NCI-H69 (cell line): ENCODE measurements at places on chromosomes 1 and 21.

DNA sequence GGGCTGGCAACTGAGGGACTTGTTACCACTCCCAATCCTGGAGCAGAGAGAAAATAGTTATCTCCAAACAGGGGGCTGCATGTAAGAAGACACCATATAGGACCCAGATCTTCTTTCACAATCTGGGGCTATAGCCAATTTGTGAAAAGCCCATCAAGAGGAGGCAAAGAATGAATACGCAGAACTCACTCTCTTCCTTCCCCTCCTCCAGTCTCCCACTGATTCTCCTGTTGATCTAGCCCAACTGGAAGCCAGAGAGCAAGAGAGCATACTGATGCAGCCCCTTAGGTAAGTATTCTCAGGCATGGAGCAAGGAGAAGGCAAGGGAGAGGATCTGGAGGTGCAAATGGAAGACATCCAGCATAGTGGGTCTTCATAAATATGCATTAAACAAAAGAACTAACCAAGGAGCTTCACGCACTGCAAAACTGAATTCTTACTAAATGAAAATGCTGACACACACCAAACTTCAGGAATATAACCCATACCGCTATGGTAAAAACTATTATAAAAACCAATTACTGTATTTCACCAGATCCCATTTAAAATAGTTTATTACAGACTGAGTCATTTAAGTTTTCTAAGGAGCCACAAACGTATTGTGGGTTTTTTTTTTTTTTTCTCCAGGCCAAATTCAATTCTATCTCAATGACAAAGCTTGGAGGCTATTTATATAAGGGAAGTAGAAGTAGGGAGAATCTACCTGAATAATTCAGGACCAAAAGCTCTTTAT lies 15.5 kb upstream of the HMGB4 start:
- DNase-seq = no peak

- DNase-seq = no peak
These were observed 95.4 kb downstream of the INTS7 start for GRCh38 chr1:211939876-211940468.

GRCh38 chr1:65056866-65057265 lies 90.5 kb upstream of the JAK1 start:
- peak; percentile 48 for DNase-seq

DNA sequence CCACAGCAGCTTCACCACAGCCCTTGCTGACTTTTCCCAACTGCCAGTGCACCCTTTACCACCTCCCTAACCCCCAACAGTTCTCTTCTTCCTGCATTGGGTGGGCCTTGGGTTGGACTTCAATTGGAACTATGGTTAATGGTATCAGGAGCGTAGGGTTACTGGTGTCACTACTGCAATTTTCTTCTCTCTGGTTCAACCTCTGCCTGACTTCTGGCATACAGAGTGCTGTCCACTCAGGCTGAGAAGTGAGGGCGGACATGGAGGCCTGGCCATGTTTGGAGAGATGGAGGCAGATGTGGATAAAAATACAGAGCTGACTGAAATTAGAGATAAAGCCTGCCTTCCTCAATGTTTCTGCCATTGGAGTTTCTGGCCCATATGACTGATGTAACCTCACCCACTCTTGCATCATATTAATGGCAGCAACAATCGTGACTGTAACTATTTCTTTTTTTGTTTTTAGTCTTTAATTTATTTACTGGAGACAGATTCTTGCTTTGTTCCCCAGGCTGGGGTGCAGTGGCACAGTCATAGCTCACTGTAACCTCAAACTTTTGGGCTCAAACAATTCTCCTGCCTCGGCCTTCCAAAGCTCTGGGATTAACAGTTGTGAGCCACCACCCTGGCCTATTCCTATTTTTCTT lies 87.8 kb downstream of the NAV1 start:
- DNase-seq = no peak

DNA sequence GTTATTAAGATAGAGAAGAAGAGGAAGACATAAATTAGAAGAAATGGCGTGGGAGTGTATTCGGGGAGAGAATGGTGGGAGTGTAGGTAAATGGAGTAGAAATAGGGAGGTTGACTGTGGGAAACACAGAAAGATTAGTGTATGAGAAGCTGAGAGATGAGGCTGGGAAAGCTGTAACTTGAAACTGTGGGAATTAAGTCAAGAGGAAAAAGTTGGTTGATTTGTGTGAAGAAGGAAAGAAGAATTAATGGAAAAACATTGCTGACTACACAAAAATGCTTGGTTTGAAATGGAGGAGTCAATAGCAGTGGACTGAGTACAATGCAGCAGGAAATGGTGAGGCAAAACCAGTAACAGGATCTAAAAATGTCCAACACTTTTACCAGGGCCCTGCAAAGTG lies 448.3 kb downstream of the PTPRC start:
- DNase-seq = no peak

GRCh38 chr21:40386294-40386911 lies 460.6 kb downstream of the DSCAM start:
- peak; percentile 77 for DNase-seq

- DNase-seq = no peak
These were observed 2.5 kb downstream of the CNR2 start for GRCh38 chr1:23910553-23911246.

DNA sequence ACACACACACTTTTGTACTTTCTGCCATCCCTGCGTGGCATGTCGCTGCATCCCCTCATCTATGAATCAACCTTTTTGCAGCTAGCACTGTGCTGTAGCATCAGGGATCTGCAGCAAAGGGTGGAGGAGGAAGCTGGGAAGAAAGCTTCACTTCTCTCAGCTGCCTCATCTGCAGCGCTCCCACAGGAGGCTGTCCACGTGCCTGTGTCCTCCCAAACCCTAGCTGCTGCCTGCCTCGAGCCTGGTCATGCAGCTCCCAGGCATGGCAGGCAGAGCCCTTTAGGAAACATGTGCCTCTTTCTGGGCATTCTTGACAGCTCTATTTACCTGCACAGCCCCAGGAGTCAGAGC lies 262.1 kb upstream of the SGIP1 start:
- DNase-seq = no peak

- no peak for DNase-seq
These were observed 615.4 kb downstream of the AGBL4 start for GRCh38 chr1:49408346-49408745.

- DNase-seq = no peak
These were observed 7.5 kb upstream of the FMO3 start for GRCh38 chr1:171083222-171083621.

DNA sequence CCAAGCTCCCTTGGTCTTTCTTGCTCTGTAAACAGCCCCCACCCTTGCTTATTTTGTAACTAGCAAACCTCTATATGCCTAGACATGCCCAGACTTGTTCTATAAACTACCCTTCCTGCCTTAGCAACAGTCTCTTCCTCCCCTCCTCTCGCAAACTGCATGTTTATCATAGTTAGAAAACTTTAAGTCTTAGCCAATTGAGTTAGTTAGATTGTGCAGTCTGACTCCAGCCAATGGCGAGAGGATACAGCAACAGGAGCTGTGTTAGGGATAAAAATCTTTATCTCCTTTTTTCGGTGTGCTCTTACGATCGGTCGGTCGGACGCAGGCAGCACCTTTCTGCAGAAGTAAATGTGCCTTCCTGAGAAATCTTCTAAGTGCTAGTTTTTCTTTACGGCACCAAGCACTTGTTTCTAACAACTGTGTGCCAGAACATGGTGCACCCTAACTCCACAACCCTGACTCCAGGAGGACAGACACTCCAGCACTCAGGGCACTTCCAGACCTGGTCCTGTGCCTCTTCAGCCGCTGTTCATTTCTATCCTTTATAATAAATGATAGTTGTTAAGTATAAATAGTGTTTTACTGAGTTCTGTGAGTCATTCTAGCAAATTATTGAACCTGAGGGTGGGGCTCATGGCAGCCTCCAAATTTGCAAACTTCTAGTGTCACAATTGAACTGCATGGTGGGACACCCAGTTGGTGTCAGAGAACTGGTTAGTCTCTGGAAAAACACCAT lies 25.7 kb upstream of the GNG4 start:
- DNase-seq = peak; percentile 70

- no peak for DNase-seq
These were observed 25.1 kb upstream of the KNCN start for GRCh38 chr1:46576596-46576995.

DNA sequence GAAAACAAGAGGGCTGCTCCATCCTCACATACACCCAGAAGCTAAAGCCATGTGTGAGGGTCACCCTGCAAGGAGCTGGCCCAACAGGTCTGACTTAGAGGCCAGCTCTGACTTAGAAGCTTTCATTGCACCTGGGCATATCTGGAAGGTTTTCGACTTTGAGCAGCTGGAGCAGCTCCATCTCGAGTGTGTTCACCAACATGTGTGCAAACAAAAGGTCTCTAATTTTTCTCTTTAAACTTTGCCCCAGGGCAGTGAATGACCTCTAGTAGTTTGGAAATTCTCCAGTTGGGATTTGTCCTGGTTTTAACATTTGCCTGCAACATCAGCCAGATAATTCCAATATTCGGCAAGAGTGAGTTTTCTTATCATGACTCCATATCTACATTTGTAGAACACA lies 108.3 kb downstream of the TNR start:
- no peak for DNase-seq

GRCh38 chr1:18198260-18198659 lies 90.7 kb downstream of the IGSF21 start:
- no peak for DNase-seq

DNA sequence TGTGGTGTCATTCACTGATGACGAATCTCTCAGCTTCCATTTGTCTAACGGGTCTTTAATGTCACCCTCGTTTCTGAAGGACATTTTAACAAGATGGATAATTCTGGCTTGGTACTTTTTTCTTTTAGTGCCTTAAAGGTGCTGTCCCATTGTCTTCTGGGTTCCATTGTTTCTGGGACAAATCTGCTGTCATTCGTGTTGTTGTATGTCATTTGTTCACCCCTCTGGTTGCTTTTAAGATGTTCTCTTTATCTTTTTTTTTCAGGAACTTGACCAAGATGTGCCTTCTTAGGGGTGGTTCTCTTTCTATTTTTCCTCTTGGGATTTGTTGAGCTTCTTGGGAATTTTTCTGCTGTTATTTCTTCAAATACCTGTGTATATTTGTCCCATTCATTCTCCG lies 14.0 kb upstream of the MMEL1 start:
- no peak for DNase-seq

- DNase-seq = no peak
These were observed 125.8 kb upstream of the AJAP1 start for GRCh38 chr1:4528590-4528989.

- peak; percentile 53 for DNase-seq
These were observed 911 bp downstream of the GNB1 start for GRCh38 chr1:1889847-1890505.

DNA sequence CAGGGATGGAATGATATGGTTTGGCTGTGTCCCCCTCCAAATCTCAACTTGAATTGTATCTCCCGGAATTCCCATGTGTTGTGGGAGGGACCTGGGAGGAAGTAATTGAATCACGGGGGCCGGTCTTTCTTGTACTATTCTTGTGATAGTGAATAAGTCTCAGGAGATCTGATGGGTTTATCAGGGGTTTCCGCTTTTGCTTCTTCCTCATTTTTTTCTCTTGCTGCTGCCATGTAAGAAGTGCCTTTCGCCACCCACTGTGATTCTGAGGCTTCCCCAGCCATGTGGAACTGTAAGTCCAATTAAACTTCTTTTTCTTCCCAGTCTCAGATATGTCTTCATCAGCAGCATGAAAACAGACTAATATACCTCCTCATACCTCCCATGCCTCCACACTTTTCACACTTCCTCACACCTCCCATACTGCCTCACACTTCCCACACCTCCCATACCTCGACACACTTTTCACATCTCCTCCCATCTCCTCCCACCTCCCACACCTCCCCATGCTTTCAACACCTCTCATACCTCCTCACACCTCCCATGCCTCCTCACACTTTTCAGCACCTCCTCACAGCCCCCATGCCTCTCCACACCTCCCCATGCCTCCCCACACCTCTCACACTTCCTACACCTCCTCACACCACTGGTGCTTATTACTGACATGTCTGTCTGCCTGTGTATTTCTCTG lies 21.3 kb downstream of the GPR137B start:
- DNase-seq = no peak
